ENCODE measurements at places on chromosomes 6 and 20. TPM values are rescaled to one million over a fixed set of nuclear protein-coding genes. Genes with fewer than 3 reads are reported as not detected.

GRCh38 chr6:145045582-145045981, 689.7 kb downstream of the EPM2A start:
- DNase-seq, result no peak

DNA sequence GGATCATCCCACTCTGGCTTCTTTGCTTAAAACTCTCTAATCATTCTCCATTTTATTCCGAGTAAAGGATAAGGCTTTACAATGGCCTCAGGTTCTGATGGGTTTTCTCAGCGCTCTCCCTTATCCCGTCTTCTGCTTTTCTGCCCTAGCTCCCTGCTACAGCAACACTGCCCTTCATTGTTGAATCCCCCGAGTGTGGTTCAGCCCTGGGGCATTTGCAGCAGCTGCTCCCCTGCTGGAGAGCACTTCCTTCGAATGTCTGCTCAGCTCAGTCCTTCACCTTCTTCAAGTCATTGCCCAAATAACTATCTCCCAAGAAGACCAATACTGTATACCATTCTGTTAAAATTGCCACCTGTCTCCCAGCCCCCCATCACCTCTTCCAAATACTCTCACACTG, 111.8 kb downstream of the TBXT start:
- DNase-seq, result no peak

- no peak for DNase-seq
Measured at GRCh38 chr6:138227316-138227781, 9.1 kb upstream of the PBOV1 start.

FHL5 gene
- total RNA-seq, result 4.3 TPM

LY6G6C gene
- not detected for total RNA-seq

SNPH gene
- total RNA-seq, result 15.1 TPM

SCUBE3 gene
- total RNA-seq, result 0.37 TPM

Data from mucosa of gallbladder (tissue), 1 donor.